ENCODE measurements at places on chromosomes 6 and 20.
A peak's percentile ranks its signal among the peaks of the same experiment; 100 is the strongest.

DNA sequence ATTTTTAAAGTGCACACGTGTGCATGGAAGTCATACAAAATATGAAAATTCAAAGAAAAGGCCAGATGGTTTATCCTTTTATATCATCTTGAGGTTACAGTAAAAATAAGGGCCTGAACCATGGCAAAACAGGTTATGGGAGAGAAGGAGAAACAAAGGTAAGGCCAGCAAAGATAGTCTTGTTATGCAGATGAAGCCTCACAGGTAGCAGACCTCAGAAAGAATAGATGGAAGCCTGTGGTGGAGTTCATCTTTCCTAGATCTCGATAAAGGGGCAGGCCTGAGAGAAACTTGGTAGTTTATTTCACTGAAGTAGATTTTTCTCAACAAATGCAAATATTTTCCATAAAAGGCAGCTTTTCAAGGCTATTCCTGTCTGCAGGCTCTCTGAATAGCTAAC is 693.8 kb downstream of the KHDRBS2 start:
- DNase-seq: no peak

DNA sequence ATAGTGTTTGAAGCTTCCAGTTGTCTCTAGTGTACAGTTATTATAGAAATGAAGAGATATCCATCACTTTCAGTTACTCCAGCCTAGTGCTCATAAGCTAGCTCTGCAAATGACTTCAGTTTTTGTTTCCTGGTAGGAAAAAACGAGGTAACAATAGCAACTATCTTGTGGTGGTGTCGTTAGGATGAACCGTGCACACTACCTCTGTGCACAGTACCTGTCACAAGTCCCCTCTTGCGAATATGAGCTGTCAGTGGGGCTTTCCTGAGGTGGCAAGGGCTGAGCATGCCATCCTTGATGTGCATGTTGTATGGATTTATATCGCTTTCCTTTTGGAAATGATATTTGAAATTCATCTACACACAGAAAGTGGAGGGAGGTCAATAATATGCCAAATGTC is 151.8 kb downstream of the ARID1B start:
- no peak for DNase-seq

DNA sequence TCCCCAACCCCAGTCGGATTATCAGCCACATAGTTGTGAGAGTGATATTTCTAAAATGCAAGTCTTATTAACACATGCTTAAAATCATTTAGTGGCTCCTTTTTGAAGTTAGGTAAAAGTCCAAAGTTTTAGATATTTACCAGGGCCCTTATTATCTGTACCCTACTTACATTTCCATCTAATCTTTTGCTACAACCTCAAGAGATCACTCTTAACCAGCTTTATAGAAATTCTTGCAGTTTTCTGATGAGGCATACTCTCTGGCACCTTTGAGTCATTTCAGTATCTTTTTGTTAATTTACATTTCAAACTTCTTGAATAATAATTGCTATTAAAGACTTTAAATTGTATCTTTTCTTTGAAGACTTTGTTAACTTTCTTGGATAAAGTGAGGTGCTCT is 453.3 kb downstream of the RFPL4B start:
- no peak for DNase-seq

- DNase-seq: no peak
Measured at GRCh38 chr6:13474360-13474759, 13.0 kb downstream of the GFOD1 start.

DNA sequence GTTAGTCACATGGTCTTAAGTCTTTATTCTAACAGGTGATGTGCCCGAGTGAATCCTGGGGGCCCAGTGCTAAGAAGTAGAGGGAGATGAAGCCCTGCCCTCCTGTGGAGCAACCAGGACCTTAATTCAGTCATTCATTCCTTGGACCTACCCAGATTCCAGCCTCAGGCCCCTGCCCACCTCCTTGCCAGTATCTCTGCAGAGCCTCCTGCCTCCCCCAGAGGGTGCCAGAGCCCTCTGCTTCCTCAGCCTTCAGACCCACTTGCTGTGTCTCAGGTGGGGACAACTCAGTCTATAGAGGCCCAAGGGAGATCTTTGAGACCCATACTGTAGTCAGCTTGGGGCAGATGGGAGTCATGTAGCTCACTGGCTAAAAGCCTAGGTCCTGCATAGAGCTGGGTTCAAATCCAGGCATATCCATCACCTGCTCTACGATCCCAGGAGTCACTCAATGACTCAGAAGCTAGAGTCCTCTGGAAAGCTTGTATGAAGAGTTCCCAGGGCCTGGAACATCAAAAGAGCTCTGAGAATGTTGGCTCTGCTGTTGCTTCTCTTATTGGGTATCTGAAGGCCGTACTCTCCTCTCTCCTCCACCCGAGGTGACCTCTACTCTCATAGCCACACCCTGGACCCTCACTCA is 3.9 kb upstream of the SIGLEC1 start:
- DNase-seq: peak; percentile 31

DNA sequence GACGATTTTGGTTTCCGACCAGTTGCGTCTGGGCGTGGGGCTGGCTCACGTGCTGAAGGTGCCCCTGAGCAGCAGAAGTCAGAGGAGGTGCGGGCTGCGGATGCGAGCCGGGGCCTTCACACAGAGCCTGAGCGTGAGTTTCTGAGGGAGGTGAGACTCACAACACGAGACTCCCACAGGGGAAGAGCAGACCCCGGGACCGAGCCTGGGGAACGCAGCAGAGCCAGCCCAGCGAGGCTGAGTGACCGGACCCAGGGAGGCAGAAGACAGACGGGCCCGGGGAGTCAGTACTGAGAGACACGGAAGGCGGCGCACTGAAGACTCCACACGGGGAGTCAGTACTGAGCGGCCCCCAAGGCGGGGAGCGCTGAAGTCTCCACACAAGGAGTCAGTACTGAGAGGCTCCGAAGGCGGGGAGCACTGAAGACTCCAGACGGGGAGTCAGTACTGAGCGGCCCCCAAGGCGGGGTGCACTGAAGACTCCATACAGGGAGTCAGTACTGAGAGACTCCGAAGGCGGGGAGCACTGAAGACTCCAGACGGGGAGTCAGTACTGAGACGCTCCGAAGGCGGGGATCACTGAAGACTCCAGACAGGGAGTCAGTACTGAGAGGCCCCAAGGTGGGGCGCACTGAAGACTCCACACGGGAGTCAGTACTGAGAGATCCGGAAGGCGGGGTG is 77.8 kb downstream of the DLL1 start:
- no peak for DNase-seq

DNA sequence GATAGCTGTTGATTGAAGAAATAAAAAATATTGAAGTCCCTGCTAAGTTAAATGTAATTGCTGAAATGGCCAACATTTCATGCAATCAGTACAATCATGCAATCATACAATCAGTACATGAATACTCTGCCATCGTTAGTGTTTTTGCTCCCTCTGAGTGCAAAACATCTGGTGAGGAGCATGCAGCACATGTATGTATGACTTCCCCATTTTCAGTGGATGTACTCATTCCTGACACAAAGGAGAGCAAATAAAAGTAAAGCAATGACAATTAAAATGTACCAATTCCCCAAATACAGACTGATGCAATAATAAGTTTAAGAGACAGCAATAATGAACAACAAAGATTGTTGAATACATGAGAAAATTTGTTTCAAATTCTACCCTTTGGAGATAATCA is 140.7 kb downstream of the PLCB1 start:
- no peak for DNase-seq

GRCh38 chr20:2451422-2451821 is 19.2 kb downstream of the SNRPB start:
- no peak for DNase-seq

- no peak for DNase-seq
Measured at GRCh38 chr6:122660296-122660695, 50.1 kb downstream of the PKIB start.

DNA sequence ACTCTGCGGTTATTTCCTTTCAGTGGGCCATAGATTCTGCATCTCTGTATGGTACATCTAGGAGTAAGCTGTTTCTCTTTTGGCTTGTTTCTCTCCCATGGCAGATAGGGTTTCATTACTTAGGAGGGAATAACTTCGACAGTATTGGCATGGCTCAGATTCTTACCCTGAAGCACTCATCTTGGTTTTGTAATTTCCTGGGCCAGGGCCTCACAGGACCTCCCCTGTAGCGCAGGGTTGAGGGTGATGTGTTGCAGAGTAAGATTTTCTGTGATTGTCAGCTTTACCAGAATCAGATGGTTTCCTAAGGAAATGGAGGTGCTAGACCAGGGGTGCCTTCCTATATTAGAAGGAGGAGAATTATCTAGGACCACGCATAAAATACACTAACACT is 78.3 kb downstream of the STXBP5 start:
- no peak for DNase-seq

DNA sequence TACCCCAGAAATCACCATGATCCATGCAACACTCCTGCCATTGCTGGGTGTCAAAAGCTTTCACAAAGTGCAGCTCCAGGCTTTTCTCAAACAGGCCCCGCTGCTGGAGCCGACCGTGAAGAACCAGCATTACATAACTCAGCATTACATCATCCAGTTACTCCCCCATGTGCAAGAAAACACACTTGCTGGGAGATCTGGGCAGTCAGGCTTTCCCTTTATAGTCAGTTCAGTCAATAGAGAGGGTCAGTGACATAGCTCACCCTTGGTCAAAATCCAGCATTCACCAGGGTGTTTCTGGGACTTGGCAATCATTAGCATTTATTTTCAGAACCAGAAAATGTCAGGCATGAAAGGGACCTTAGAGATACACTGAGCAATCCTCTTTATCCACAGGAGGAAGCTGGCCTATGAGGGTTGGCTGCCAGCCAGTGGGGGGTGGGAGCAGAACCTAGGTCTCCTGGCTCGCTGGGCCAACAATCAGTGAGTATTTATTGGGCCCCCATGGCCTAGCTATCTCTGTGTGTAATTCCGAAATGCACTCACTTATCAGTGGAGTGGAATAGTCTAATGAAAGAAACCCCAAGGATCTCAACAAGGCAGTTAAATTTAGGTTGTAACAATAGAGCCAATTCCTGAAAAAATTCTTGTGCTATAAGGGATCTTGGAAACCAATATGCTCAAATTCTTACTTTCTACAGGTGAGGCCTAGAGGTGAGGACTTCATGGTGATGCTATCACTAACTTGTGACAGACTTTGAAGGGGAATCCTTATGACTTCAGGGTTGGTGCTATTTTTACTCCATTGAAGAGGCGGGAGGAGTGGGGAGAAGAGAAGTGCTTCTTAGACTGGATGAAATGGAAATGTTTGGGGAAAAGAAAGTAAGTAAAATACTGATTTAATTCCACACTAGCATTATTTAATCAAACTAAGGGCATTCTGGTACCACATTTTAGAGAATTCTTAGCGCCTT is 54.6 kb downstream of the LYRM4 start:
- no peak for DNase-seq

- no peak for DNase-seq
Measured at GRCh38 chr6:109093732-109094415, 772 bp downstream of the SESN1 start.

- DNase-seq: no peak
Measured at GRCh38 chr6:115766745-115767462, 293.8 kb downstream of the FRK start.

DNA sequence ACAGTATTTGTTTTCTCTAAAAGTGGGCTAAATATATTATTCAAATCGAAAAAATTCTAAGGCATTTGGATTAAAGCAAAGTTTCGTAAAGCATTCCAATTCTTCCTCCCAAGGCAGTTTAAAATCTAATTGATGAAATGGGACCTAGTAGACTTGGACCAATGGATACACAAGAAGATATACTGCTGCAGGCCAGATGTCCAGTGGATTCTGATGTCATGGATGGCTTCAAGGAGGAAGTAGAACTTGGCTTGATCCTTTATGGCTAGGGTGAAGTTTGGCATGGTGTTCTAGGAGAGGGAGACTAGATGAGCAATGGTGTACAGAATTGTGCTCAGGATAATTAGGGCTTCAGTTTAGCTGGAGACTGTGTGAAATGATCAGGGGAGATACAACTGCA is 559.5 kb upstream of the MMS22L start:
- DNase-seq: no peak

Data from GM06990 (cell line).